NCI-H510A treated with DMSO at 0.1 percent for 48 hours (cell line): ENCODE measurements at places on chromosomes 4 and X.

- no peak for DNase-seq
Measured at GRCh38 chr4:1855333-1856070, 454 bp downstream of the LETM1 start.

DNA sequence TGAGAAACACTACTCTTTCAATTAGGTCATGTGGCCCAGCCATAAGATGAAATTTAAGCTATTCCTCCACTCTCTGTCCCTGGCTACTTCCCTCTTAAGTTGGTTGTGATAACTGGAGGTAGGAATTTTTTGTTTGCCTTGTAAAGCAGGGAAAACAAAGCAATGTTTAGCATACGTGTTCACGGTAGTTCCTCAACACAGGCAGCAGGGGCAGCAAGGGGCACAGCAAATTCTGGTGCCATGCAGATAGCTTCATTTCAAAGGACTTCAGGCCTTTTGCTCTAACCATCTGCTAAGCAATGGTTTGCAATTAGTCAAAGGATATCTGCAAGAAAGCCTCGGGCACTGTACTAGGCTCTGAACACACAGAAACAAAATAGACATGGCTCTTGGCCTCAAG is 330.2 kb downstream of the ZIC3 start:
- DNase-seq: no peak

- no peak for DNase-seq
Measured at GRCh38 chr4:153421941-153422340, 44.2 kb upstream of the TMEM131L start.

GRCh38 chrX:118272242-118272641 is 73.7 kb upstream of the WDR44 start:
- no peak for DNase-seq

DNA sequence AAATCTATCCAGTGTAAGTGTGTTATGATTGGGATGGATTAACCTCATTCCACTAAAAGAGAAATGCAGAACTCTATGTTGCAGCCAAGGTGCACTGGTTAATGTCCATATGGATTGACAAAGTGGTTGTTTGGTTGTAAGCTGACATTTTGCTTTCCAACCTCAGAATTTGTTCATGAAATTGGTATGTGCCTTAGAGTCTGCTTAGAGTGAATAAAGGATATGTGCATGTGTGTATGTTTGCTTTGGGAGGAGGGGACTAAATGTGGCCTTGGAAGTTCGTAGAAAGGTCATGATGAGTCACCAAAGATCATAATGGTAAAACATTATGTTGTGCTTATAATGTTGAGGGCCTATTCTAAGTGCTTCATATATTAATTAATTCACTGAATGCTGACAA is 44.1 kb upstream of the MBNL3 start:
- no peak for DNase-seq
